ENCODE measurements at places on chromosomes 5 and 9.
A peak's percentile ranks its signal among the peaks of the same experiment; 100 is the strongest.

GRCh38 chr9:16202221-16202620 is 649.4 kb downstream of the CCDC171 start:
- no peak overlapping the region for H3K27ac ChIP-seq
- no peaks in the 10 kb centered on the region for H3K36me3 ChIP-seq
- H3K4me1 ChIP-seq: no peaks in the 10 kb centered on the region

- H3K36me3 ChIP-seq: no peaks in the 10 kb centered on the region
- no peak overlapping the region for H3K27ac ChIP-seq
- H3K4me1 ChIP-seq: peaks cover 21% of the 10 kb centered on the region
- no peak overlapping the region for H3K4me3 ChIP-seq
- no peak for DNase-seq
Observed at GRCh38 chr9:87340391-87340790, 157.3 kb upstream of the DAPK1 start.

GRCh38 chr9:35367451-35367850 is 122.5 kb upstream of the RUSC2 start:
- DNase-seq: no peak
- H3K27me3 ChIP-seq: no peaks in the 10 kb centered on the region
- H3K4me3 ChIP-seq: no peak overlapping the region
- H3K36me3 ChIP-seq: peaks cover 40% of the 10 kb centered on the region
- H3K4me1 ChIP-seq: no peaks in the 10 kb centered on the region

DNA sequence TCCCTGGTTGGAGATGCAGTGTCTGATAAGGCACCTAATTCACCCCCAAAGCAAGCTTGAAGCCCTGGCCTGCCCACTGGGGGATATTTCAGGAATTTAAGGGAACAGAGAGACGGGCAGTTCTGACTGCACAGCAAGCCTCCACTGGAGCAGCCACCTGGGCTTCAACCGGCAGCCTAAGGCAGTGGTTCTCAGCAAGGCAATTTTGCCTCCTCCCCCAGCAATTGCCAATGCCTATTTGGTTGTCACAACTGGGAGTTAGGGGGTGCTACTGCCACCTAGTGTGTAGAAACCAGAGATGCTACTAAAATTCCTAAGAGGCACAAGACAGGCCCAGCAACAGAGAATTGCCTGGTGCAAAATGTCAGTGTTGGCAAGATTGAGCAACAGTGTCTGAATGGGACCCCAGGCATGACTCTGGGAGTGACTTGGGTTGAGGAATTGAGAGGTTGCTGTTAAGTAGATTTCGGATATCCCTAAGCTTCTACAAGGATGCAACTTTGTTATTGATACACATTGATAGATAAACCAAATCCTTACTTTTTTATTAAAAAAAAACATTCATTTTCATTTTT is 58.7 kb upstream of the CTSL start:
- no peaks in the 10 kb centered on the region for H3K36me3 ChIP-seq
- H3K27ac ChIP-seq: no peak overlapping the region
- H3K4me1 ChIP-seq: no peaks in the 10 kb centered on the region
- no peak overlapping the region for H3K4me3 ChIP-seq

- no peaks in the 10 kb centered on the region for H3K4me1 ChIP-seq
- no peak for DNase-seq
- no peaks in the 10 kb centered on the region for H3K27me3 ChIP-seq
Observed at GRCh38 chr9:83061990-83062650, 822 bp downstream of the RASEF start.

DNA sequence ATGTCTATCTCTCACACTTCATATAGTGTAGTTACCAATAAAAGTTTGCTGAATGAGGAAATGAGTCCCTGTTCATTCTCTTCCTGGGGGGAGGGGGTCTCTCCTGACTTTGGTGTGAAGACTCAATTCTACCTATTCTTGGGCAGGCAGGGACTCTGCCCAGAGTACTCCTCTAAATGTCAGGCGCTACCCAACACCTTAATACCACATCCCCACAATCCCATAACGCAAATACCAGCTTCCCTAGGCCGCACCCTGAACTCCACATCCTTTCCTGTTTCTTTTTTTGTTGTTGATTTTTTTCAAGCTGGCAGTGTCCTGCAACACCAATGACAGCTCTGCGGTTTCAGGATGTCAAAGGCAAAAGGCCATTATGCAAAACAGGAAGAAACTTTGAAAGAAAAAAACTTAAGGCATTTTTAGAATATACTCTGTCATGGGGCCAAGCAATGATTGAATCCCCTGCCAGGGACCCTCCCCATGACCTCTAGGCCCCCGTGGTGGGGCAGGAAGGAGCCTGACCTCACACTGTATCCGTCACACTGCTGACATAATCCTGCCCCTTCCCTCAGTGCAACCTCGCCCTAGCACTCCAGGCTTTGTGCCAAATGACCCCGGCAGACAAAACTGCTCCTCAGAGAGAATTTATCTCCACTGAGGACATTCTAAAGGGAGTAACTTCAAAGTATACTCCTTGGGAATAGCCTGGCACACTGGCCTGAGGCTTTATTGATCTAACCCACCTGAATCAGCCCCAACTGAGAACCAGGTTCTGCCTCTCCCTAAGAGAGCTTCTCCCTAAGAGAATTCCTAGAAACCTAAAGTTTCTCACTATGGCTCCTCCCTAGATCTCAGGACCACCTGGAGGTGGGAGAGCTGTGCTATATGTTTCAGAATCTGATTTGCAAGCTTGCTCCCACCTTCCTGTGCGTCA is 8.0 kb downstream of the B4GALT1 start:
- no peaks in the 10 kb centered on the region for H3K36me3 ChIP-seq
- H3K27me3 ChIP-seq: no peaks in the 10 kb centered on the region
- no peak for DNase-seq
- H3K4me3 ChIP-seq: no peak overlapping the region
- peaks cover 74% of the 10 kb centered on the region for H3K4me1 ChIP-seq

DNA sequence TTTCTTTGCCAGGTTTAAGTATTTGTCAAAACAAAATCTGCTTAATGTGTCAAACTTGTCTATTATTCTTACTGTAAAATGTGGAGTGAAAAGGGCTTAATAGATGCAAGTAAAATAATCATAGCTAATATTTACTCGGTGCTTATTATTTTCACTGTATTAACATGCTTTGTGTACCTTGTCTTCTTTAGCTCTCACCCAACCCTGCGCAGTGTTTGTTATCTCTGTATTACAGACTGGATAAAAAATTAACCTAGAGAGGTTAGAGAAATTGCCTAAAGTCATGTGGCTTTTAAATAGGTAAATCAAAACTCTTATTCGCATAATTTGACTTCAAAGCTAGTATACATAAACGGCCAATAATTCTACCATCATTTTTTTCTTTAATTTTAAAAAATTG is 1864.8 kb downstream of the MAT2B start:
- H3K4me1 ChIP-seq: no peaks in the 10 kb centered on the region
- no peak overlapping the region for H3K4me3 ChIP-seq
- no peaks in the 10 kb centered on the region for H3K27me3 ChIP-seq
- H3K27ac ChIP-seq: no peak overlapping the region
- DNase-seq: no peak

DNA sequence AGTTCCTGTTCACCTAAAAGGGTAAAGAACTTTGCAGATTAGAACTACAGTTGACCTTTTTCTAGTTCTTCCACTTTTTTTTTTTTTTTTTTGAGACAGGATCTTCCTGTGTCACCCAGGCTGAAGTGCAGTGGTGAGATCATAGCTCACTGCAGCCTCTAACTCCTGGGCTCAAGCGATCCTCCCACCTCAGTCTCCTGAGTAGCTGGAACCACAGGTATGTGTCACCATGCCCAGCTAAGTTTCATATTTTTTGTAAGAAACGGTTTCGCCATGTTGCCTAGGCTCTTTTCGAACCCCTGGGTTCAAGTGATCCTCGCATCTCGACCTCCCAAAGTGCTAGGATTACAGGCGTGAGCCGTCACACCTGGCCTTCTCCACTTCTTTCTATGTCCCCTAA is 39.7 kb upstream of the TNFAIP8 start:
- no peaks in the 10 kb centered on the region for H3K36me3 ChIP-seq
- DNase-seq: no peak
- H3K27me3 ChIP-seq: no peaks in the 10 kb centered on the region
- H3K4me1 ChIP-seq: peaks cover 4% of the 10 kb centered on the region

DNA sequence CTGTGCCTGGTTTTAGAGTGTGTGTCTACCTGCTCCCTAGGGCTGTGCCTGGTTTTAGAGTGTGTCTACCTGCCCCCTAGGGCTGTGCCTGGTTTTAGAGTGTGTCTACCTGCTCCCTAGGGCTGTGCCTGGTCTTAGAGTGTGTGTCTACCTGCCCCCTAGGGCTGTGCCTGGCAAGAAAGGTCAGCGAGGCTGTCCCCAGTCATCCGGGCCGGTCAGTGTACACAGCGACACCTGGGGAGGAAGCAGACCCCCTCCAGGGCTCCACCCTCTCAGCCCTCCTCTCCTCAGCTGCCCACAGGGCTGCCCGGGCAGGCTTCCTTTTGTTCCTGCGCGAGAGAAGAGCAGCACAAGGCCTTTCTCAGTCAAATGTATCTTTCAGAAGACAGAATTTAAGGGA is 4.1 kb downstream of the NRARP start:
- no peaks in the 10 kb centered on the region for H3K36me3 ChIP-seq
- peaks cover 84% of the 10 kb centered on the region for H3K27me3 ChIP-seq
- H3K27ac ChIP-seq: peak overlapping the region; percentile 83
- no peak for DNase-seq
- H3K4me1 ChIP-seq: peaks cover 89% of the 10 kb centered on the region
- H3K4me3 ChIP-seq: peak overlapping the region; percentile 79

DNA sequence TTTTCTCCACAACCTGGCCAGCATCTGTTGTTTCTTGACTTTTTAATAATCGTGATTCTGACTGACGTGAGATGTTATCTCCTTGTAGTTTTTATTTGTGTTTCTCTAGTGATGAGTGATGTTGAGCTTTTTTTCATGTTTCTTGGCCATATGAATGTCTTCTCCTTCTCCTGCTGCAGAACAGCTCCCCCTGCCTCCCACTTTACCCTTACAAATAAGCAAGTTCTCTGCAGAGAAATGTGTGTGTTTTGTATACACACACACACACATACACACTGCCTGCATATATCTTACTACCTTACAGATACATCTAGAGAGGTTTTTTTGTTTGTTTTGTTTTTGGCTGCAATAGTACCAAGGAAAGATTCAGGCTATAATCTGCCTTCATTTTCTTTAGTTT is 88.7 kb upstream of the PHF24 start:
- no peaks in the 10 kb centered on the region for H3K4me1 ChIP-seq
- no peaks in the 10 kb centered on the region for H3K27me3 ChIP-seq
- DNase-seq: no peak
- H3K4me3 ChIP-seq: no peak overlapping the region

DNA sequence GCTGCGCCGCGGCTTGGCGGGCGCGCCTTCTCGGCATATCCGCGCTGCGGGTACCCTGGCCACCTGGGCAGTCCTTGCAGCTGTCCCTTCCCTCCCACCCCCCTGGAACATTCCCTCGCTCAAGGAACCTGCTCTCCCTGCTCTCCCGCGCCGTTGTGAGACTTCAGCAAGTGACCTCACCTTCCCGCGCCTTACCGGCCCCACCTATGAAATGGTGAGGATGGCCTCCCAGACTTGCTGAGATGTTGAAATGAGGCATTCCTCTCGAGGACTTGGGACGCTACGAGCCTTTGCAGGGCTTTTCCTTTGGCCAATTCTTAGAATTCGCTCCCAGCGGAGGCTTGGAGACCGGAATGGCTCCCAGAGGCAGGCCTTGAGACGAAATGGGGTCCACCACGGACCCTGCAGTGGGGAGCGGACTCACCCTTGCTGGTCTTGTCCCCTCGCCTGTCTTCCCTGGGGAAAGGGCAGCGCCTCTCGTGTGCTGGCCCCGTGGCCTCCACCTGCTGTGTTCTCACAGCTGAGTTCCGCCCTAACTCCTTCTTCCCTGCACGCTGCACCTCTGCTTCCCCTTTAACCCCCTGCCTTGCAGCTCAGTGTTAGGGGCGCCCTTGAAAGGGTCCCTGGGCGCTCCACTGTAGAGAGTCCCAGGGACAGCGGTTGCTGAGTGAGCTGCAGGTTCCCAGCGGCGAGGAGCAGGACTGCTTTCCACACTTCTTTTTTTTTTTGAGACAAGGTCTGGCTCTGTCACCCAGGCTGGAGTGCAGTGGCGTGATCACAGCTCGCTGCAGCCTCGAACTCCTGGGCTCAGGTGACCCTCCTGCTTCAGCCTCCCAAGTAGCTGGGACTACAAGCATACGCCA is 907 bp downstream of the HMCN2 start:
- peaks cover 17% of the 10 kb centered on the region for H3K4me1 ChIP-seq
- no peak for DNase-seq
- H3K27me3 ChIP-seq: peaks cover 6% of the 10 kb centered on the region
- no peaks in the 10 kb centered on the region for H3K36me3 ChIP-seq
- peak overlapping the region; percentile 79 for H3K27ac ChIP-seq

Measured in esophagus squamous epithelium (tissue), 5 donors.